ENCODE measurements at places on chromosomes 6 and 20. TPM values are rescaled to one million over a fixed set of nuclear protein-coding genes. Genes with fewer than 3 reads are reported as not detected.

Gene ADIG
- total RNA-seq: not detected

Gene SOBP
- 0.38 TPM for total RNA-seq

DNA sequence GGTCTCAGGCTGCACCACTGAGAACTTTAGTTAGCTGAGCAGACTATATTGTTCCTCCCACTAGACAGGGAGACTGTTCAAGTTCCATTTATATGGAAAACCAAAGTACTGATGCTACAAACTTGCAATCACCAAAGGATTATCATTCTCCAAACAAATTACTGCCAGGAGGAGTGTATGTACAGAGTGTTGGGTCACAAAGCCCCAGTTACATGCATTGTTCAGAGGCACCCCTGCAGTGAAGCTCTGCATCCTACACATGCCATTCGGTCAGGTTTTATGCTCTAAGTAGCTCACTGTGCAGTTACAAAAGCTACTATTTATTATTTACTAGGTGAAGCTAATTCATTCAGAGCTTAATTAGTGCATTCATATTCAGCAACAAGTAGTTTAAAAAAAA is 75.8 kb downstream of the SMLR1 start:
- H3K36me3 ChIP-seq: no peaks in the 10 kb centered on the region
- H3K27me3 ChIP-seq: no peaks in the 10 kb centered on the region
- no peak overlapping the region for H3K27ac ChIP-seq
- H3K4me3 ChIP-seq: no peak overlapping the region
- H3K4me1 ChIP-seq: no peaks in the 10 kb centered on the region
- no peak for DNase-seq

GRCh38 chr20:9220874-9221547 is 152.1 kb downstream of the PLCB4 start:
- no peaks in the 10 kb centered on the region for H3K4me1 ChIP-seq
- H3K36me3 ChIP-seq: no peaks in the 10 kb centered on the region
- no peak overlapping the region for H3K27ac ChIP-seq
- no peak overlapping the region for H3K4me3 ChIP-seq
- DNase-seq: no peak

DNA sequence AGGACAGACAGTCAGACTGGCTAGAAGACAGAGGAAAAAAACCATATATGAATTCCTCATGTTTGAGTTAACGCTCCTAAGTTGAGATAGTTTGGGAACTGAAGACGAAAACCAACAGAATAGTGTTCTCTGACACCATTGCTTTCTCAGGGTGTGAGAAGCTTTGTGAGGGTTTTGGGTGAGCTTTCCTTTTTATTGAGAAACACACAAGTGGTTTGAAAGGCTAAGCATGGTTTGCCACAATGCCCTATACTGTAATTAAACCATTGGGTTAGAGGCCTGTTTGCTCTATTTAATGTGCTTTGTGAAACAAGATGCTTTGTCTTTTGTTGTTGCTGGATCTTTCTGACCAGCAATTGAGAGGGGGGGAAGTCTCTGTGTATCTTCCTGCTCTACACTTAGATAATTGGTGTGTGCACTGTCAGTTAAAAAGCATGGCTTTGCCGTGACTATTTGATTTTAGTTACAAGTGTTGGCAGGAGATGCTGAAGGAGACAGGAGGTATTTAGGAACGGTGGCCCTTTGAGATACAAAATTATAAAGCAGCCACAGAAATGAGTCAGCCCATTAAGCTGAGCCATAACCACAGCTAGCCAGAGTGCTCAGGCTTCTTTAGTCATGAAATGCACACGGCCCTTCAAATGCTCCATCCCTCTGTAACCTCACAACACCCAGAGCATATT is 273.0 kb upstream of the PREP start:
- H3K36me3 ChIP-seq: peaks cover 25% of the 10 kb centered on the region
- no peak overlapping the region for H3K27ac ChIP-seq
- no peak for DNase-seq

GRCh38 chr6:102928109-102928508 is 1534.6 kb downstream of the GRIK2 start:
- no peak for DNase-seq
- H3K27ac ChIP-seq: no peak overlapping the region
- no peaks in the 10 kb centered on the region for H3K4me1 ChIP-seq
- no peaks in the 10 kb centered on the region for H3K36me3 ChIP-seq
- no peak overlapping the region for H3K4me3 ChIP-seq
- H3K27me3 ChIP-seq: no peaks in the 10 kb centered on the region

- peak overlapping the region; percentile 80 for H3K27ac ChIP-seq
- H3K4me1 ChIP-seq: peaks cover 67% of the 10 kb centered on the region
- H3K27me3 ChIP-seq: no peaks in the 10 kb centered on the region
- no peak for DNase-seq
These were observed 1.3 kb upstream of the UBE2J1 start for GRCh38 chr6:89353702-89354392.
